ENCODE measurements at places on chromosomes 2 and 18.

- DNase-seq, result no peak
Observed at GRCh38 chr2:24237313-24237712, 62.5 kb downstream of the FAM228A start.

GRCh38 chr2:101273056-101273455 is 20.4 kb downstream of the CNOT11 start:
- no peak for DNase-seq

DNA sequence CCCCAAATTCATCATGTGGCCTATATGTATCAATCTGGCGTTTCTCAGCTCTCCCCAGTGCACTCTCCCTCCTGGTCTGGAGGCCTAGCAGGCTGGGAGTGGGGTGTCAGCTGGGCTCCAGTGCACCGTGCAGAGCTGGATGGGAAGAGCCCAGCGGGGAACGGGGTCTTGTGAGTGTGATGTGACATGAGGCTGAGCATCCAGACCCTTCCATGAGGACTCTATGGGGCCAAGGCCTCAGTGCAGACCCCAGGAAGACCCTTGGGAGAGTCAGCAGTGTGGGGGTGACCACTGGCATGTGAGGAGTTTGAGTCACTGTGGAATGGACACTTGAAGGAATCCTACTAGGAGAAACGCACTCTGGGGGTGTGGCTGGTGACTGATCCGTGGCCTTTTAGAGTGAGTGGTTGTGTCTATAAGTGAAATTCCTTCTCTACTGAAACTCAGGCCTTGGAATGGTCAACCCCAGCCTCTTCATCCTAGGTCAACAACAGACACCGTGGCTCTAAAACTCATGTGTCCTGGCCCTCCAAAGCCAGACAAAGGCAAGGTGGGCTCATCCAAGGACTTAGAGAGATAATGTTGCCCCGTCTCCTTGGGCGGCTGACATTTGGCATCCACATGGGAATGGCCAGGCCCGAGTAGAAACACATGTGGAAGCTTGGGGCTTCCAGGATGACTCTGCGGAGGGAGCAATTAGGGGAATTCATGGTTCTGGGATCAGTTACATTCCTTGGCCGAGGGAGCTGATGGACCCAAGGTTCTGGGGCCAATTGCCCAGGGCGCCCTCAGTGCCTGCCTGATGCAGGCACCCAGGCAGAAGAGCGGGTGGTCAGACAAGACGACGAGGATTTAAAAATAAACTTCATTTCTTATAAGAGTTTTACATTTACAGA is 156.0 kb upstream of the TWIST2 start:
- no peak for DNase-seq

- no peak for DNase-seq
Observed at GRCh38 chr2:217413193-217413592, 553.3 kb upstream of the TNP1 start.

DNA sequence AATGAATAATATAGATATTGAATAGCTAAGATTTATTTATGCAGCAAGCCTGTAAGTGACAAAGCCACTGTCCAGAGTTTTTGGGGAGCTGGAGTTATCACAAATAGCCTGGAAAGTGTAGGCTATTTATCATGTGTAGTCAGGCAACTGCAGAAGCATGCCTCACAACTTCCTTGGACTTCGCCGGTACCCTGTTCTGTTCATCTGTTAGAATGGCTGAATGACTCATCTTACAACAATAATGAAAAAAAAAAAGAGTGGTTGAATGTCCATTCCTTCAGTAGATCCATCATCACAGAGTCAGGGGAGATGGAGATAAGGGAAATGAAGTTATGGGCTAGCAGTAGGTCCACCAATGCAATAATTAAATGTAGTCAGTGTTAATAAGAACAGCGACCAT is 24.0 kb upstream of the ATP5MC3 start:
- no peak for DNase-seq

GRCh38 chr2:239187464-239188253 is 213.2 kb downstream of the HDAC4 start:
- DNase-seq, result no peak

DNA sequence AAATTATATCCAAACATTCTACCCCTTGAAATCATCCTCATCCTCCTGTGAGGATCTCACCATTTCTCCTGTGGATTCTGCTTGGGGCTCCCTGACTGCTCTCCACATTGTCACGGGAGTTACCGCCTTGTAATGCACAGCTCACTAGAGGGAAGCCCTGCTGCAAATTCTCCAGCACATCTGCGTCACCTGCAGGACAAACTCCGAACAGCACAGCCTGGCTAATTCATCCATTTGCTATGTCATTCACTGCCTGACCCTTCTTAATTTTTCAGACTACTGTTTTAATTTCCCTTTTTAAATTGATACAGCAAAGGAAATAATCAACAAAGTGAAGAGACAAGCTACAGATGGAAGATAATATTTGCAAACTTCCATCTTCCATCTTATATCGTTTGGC is 627.4 kb downstream of the FBXO15 start:
- no peak for DNase-seq

DNA sequence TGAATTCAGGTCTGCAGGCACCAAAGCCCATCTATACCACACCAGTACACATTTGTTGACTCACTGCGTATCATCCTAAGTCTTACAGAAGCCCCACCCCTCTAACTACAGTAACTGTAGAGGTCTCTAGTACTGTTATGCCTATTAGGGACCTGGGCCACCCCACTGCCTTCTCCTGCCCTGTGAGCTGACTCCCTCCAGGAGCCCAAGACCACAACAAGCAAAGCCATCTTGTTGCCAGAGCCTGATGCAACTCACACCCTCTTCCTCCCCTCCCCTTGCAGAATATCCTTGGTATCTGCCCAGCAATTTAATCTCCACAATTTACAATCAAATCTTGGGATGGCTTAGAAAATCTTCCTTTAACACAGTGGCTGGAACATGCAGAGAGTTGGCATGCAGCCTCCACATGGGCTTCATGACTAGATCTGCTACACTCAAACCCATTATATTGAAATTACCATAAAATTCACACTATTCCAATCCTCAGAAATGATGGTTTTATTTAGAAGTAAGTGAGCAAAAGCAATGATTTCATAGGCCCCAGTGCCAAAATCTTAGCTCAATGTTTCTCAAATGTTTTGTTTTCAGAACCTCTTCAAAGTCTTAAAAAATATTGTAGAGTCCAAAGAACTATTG is 17.7 kb upstream of the CYP1B1 start:
- DNase-seq, result no peak

GRCh38 chr18:8264861-8265411 is 344.3 kb upstream of the RAB12 start:
- DNase-seq, result no peak

- no peak for DNase-seq
Observed at GRCh38 chr2:168758970-168759820, 43.2 kb upstream of the NOSTRIN start.

DNA sequence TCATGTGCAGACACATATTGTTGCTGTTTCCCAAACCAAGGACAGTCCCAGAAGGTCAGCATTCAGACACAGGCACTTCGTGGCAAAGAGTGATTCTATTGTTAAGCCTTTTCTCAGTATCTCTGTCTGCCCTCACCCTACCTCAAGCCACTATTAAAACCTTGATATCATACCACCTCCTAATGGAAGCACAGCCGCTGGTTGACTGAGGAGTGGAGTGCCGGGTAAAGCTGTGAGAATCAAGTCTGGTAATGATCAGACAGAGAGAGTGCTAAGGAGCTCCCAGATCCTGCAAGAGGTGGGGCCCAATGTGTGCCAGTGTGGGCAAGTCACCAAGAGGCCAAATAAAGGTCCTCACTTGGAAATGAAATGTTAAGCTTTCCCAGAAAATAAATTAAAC is 819.5 kb downstream of the BCL11A start:
- no peak for DNase-seq

DNA sequence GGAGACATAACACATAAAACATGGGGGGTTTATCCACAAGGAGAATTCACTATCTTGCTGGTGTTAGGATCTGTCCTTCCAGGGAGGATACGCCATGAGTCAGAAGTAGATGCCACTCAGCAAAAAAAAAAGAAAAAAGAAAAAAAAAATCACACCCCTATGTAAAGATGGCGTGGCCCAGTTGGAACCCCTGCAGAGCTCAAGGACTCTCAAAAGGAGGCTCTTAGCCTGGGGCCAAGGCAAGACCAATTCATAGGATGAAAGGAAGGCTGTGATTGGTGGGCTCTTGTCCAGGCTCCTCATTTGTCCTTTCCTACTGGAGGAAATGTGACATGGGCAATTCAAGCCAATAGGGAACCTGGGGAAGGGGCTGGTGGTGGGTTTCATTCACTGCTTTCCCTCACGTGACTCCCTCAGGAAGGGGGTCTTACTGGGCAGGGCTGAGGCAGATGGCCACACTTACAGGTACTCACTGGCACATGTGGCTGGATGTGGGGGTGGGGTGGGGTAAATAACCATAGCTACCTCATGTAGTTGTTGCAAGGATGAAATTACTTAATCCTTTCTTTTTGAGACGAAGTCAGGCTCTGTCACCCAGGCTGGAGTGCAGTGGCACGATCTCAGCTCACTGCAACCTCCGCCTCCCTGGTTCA is 38.7 kb upstream of the HAAO start:
- no peak for DNase-seq

- DNase-seq, result no peak
Observed at GRCh38 chr2:190693533-190694232, 44.8 kb downstream of the NAB1 start.
